ENCODE measurements at places on chromosomes 1 and 21.

DNA sequence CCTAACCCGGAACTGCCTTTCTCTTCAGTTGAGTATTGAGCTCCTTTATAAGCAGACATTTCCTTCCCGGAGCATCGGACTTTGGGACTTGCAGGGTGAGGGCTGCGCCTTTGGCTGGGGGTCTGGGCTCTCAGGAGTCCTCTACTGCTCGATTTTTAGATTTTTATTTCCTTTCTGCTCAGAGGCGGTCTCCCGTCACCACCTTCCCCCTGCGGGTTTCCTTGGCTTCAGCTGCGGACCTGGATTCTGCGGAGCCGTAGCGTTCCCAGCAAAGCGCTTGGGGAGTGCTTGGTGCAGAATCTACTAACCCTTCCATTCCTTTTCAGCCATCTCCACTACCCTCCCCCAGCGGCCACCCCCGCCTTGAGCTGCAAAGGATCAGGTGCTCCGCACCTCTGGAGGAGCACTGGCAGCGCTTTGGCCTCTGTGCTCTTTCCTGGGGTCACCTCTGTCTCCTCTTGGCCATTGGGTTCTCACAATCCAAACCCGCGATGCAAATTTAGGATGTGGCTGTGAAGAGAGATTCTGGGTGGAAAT is 3.7 kb downstream of the OLIG2 start:
- no peak for DNase-seq

- no peak for DNase-seq
Measured at GRCh38 chr1:3359756-3360440, 94.6 kb upstream of the ARHGEF16 start.

- no peak for DNase-seq
Measured at GRCh38 chr1:164101802-164102201, 457.2 kb upstream of the PBX1 start.

DNA sequence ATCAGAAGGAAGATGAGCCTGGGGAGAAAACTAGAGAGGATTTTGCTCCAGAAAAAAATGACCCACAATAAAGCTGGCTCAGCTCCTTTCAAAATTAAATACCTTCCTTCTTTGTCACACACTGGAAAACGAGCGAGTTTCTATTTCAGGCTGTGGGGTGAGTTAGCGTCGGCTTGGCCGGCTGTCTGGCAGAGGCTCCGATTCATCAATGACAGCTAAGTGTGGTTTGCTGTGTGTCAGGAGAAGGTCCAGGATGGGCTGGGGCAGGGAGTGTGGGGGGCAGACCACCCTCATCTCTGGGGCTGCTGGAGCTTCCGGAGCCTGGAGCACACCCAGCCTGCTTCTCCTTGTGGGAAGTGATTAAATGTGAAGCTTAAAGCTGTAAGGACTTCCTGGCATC is 120.2 kb downstream of the ETS2 start:
- DNase-seq = no peak

- no peak for DNase-seq
Measured at GRCh38 chr1:199356561-199356960, 670.9 kb upstream of the NR5A2 start.

GRCh38 chr21:25462517-25462971 is 144.7 kb downstream of the MRPL39 start:
- DNase-seq = no peak

- DNase-seq = no peak
Measured at GRCh38 chr1:247295274-247295684, 36.4 kb downstream of the ZNF496 start.

GRCh38 chr1:194342484-194343262 is 1156.3 kb upstream of the B3GALT2 start:
- no peak for DNase-seq

DNA sequence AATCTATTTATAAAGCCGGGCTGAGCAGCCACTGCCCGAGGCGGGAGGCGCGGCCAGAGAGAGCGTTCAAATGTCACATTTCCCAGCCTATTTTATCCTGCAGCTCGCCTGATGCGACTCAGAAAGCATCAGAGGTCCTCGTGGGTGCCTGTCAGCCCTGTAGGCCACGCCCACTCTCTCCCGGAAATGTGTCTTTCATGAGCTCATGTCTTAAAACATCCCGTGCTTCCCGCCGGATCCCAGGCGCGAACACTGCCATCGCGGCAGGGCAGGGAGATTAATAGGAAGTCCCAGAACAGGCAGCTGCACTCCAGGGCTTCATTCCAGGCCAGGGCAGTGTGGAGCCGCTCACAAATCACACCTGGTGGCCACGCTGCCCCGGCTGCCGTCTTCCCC is 117.5 kb downstream of the PRDM16 start:
- no peak for DNase-seq

- DNase-seq = peak; percentile 82
Measured at GRCh38 chr1:15152318-15153183, 996 bp upstream of the TMEM51 start.

DNA sequence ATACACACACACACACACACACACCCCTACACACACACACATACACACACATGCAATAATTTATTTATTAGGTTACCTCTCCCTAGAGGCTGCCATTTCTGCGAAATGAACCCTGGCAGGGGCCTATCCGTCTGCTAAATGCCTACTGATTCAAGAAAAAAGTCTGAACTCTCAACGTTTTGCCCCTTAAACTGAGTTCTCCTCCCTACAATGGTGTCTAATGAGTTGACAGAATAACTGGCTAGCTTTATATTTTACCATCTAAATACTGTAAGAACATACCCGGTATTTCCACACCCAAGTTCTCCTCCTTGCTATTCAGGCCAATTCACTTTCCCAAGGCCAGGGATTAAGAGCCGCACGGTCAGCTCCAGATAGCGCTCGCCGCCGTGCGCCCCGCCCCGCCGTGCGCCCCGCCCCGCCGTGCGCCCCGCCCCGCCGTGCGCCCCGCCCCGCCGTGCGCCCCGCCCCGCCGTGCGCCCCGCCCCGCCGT is 339 bp upstream of the RNPC3 start:
- DNase-seq = peak; percentile 46

All from NCI-H1105 (cell line).